Chondrocyte (in vitro differentiated cells): ENCODE measurements at places on chromosomes 5 and 9. TPM values are rescaled to one million over a fixed set of nuclear protein-coding genes. Genes with fewer than 3 reads are reported as not detected.

ADAMTSL2 gene
- 0.15 to 0.31 TPM (median 0.23 TPM) in 3 replicates for total RNA-seq

C5orf58 gene
- total RNA-seq: not detected in 3 replicates

DBH gene
- total RNA-seq: not detected in 3 replicates

GRCh38 chr5:4720831-4721230 lies 419.3 kb upstream of the ADAMTS16 start:
- no peak for DNase-seq

GRCh38 chr5:9564752-9565151 lies 18.9 kb upstream of the SEMA5A start:
- DNase-seq: no peak

GRCh38 chr5:170021506-170021905 lies 41.2 kb upstream of the INSYN2B start:
- no peak for DNase-seq

DNA sequence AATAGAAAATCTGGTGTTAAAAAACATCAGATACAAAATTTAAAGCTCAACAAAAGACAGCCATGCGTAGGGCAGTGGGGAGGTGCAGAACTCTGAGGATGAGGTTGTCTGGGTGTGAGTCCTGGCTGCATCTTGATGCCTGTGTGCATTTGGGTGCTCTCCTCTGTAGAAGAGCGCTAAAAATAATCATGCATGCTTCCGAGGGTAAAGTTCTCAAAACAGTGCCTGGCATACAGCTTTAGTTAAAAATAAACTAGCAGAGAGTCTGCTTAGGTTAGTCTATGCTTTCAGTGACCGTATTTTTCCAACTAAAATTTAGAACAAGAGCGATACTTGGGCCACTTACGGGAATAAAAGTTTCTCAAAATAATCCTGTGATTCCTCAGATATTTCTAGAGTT lies 55.5 kb upstream of the SPATA31C2 start:
- DNase-seq: no peak

- DNase-seq: no peak
Measured at GRCh38 chr9:33780276-33780675, 15.1 kb upstream of the PRSS3 start.

DNA sequence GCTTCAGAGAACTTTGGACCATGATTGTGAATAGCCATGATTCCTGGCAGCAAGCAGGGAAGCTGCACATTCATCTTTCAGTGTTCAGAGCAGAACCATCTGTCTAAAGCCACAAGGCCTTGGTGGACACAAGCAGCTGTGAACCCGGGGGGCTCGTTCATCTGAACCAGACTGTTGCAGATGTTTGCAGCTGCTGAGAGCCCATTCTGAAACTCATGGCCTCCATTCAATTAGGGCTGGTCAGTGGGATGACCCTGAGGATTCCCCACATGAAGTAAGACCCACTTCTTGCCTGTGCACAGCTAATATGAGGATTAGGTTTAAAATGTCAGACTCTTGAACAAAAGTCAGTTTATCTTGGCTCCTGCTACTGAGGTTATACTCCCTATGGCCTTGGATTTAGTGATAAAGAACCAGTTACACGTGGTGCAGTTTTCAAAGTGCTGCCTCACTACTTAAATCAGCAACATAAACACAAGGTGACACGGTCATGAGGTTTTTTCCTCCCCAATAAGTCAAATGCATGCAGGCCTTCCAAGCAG lies 109.8 kb upstream of the IFNK start:
- no peak for DNase-seq
